NCI-H2227 treated with DMSO at 0.1 percent for 48 hours (cell line): ENCODE measurements at places on chromosomes 5 and 9.

GRCh38 chr9:118751077-118751847, 618.0 kb downstream of the BRINP1 start:
- DNase-seq = no peak

DNA sequence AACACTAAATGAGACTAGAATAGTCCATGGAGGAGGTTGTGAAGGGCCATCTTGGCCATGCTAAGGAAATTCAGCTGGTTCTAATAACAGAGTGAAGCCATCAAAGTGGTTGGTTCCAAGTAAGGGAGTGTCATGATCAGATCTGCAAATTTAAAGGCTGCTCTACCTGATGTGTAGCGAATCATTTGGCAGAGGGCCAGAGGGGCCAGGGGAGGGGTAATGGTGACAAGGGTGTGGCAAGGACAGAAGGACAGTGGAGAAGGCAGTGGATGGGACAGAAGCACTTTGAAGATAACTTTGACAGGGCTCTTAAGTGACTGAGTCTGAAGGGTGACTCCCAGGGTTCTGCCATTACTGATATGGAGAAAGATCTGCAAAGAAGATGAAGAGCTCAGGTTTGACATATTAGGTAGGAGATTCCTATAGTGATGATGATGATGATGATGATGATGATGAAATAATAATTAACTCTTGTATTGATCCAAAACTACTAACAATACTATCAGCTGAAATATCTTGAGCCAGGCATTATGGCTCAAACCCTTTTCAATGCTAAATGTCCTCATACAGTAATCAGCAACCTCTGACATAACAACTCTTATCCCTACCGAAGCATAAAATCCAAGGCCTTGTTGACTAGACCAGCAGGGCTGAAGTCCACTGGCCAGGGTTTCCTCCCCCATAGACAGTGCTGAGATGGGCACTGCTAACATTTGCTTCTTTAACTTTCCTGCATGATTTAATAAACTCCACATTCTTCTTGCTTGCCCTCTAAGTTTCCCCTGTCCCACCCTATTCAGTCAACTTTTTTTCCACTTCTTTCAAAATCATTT, 20.0 kb downstream of the KIAA1191 start:
- DNase-seq = no peak

- no peak for DNase-seq
Observed at GRCh38 chr5:136594416-136594815, 229.1 kb upstream of the TRPC7 start.

DNA sequence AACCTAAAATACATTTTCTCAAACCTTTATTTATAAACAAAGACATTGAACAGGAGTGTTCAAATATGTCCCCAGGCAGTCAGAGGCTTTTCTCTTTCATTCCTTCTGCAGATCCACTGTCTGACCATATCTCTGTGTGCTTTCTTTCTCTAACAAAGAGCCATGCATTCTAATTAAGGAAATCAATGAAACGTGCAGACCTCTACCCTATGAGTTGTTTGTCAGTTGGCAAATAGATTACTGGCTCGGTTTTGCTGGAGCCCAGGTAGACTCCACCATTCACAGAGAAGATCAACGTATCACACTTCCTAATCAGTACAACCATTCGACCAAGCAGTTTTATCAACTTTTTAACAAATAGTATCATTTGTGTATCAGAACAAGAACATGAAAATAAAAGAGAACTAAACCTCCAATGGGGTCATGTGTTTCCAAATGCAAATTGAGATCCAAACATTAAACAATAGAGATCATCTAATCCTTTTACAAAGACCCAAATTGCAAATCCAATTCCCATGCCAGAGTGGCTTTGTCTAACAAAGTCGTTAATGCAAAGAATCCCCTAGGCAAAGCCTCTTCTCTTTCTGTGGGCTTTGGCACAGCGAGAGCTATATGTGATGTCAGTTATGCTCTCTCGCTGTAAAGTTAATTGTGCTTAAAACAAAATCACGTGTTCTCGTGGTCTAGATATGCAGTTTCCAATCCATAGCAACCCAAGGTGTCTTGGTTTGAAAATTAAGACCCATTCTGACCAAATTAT, 16.8 kb downstream of the KLF4 start:
- no peak for DNase-seq

DNA sequence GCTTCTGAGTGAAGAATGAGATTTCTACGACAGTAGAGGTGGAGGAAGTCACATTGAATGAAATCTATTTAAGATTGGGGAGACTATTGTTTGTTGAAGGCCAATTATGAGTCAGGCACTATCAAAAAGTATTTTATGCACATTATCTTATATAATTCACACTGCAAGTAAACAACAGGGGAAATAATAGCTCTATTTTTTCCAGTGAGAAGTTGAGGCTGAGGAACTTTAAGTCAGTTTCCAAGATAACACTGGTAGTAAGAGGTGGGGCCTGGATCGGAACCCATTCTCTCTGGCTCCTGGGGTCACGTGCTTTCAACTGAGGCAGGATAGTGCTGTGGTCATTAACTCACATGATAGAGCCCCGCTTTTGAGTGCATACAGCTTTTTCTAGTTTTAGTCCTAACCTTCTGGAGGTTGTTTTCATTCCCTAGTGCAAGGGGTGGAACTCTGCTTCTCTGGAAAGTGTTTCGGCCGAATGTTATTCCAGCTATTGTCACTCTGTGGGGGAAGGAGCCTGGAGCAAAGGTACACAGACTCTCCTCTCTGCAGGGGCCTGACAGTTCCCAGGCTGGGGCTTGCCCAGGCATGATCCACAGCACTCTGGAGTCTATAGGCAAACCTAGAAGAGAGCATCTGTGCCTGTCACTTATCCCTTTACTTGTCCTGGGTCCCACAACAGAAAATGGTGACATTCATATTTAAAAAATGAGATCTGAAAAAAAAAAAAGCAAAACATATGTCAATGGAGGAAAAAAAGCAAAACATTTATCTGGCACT, 352.4 kb upstream of the ACTBL2 start:
- DNase-seq = no peak

DNA sequence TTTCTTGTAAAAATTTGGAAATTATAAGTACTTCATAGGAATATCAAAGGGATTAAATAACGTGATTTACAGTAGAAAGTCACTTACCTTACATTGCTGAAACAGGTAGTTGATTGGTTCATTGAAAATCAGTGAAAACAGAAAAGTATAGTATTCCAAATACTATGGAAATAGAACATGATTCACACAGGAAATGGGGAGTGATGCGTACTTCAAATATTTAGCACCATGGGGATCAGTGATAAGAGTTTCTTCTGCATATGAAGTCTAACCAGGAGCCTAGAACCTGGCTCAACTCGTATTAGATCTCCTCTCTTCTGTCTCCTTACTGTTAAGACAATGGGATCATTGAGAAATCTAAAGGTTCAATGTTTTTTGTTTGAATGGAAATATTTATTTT, 133.3 kb downstream of the FAM174A start:
- DNase-seq = no peak

- DNase-seq = no peak
Observed at GRCh38 chr5:112971276-112971675, 5.3 kb upstream of the DCP2 start.

DNA sequence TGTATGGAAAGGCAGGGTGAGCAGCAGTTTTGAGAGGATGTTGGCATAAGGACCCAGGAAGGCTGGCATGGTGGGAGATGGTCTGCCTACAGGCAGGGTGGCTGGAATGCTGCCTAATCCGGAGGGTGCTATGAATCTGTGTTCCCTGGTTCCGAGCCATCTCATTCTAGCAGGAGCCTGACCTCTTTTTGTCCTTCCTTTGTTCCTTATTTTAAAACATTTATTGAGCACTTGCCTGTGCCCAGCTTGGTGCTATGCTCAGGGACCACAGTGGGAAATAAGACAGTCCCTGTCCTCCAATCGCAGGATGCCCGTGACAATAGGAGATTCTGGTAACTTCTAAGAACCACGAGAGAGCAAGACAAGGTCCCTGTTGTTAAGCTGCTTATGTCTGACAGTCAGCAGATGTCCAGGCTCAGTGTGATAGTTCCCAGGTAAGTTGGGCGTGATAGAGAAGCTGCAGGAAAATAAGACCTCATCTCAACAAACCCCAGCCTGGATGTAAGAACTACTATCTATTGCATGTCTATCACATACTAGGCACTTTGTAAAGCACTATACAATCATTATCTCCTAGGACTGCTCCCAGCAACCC, 9.1 kb upstream of the ZBTB34 start:
- DNase-seq = no peak

GRCh38 chr5:88693071-88693932, 189.7 kb downstream of the MEF2C start:
- no peak for DNase-seq

DNA sequence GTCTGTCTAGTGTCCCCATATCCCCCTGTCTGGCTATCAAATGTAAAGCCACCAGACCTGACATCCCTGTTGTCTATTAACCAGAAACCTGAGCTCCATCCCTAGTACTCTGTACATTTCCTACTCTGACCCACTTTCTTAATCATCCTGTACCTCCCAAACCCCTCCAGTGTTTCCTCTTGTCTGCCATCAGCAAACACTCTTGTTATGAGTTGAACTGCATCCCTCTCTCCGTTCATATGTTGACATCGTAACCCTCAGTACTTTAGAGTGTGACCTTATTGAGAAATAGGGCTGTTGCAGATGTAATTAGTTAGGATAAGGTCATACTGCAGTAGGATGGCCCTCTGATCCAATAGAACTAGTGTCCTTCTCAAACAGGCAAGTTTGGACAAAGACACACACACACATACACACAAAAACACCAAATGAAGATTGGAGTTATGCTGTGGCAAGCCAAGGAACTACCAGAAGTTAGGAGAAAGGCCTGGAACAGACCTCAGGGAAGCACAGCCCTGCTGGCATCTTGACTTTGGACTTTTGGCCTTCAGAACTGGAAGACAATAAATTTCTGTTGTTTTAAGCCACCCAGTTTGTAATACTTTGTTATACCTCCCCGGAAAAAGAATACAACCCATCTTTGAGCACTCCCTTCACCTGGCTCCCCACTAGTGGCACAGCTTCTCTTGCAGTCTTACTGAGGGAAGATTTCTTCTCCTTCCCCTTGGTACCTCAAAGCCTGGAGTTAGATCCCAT, 180.0 kb upstream of the PTGER4 start:
- no peak for DNase-seq

- no peak for DNase-seq
Observed at GRCh38 chr5:56160723-56161438, 72.2 kb downstream of the ANKRD55 start.

GRCh38 chr5:124438026-124438902, 308.2 kb downstream of the ZNF608 start:
- no peak for DNase-seq

DNA sequence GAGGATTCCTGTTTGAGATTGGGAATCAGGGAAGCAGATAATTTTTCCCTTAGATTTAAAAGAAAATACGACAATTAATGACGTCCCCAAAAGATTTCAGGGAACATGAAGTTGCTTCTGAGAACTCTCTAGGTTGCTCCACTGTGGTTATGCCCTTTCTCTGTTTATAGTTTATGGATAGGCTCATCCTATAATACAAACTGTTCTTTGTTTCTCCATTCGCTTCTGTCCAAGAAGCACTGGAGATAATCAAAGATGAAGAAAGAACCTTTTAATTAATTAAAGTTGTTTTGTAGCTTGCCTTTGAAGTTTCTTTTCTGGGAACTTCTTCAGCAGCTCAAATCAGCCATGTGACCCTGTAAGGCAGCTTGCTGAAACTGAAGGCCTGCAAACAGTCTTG, 87.5 kb downstream of the CHSY3 start:
- DNase-seq = no peak

DNA sequence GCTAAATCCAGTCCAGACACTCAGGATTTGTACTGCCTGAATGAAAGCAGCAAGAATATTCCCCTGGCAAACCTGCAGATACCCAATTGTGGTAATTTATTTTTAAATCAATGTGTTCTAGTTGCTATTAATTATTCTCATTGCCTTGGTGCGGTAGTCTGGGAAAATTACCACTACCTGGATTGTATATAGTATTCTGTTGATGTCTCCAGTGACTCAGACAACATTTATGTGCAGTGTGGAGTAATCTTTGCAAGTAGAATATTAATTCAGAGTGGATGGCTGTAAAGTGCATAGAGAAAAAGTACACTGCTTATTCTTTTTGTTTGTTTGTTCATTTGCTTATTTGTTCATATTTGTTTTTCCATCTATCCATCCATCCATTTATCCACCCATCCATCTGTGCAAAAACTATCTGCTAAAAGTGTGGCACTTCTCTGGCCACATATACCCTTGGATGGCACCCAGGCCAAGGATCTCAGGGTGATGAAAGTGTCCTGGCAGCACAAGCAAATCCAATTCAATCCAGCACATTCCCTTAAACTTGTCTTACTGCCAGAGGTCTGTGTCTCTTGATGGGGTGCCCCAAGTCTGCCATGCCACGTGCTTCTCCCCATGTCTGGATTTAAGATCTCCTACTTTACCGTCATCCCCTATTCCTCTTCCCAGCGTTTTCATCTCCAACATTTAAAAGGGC, 41.3 kb downstream of the NTRK2 start:
- no peak for DNase-seq

DNA sequence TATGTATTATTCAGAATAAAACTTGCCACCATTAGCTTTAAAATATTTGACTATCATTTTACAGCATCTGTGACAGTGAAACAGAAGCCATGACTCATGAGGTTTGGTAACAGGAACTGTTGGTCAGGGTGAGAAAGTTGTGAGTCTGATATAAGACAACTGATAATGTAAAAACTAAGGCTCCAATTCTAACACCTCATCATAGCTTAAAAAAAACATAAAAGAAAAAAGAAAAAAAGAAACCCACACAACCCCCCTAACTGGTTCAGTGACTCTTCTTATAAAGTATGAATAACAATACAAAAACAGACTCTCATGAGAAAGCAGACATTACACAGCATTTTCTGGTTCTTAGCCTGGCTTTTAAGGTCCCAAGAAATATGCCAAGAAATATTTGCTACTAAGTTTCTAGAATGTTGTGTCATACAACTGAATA, 85.8 kb downstream of the MRPS27 start:
- no peak for DNase-seq

- no peak for DNase-seq
Observed at GRCh38 chr9:93523518-93524144, 52.8 kb upstream of the PHF2 start.

- no peak for DNase-seq
Observed at GRCh38 chr9:132164604-132165362, 2.9 kb downstream of the NTNG2 start.

GRCh38 chr9:122354536-122355199, 16.2 kb upstream of the PTGS1 start:
- no peak for DNase-seq

GRCh38 chr5:10360686-10361085, 7.2 kb downstream of the MARCHF6 start:
- no peak for DNase-seq

- no peak for DNase-seq
Observed at GRCh38 chr5:72129725-72130124, 22.4 kb downstream of the MAP1B start.

DNA sequence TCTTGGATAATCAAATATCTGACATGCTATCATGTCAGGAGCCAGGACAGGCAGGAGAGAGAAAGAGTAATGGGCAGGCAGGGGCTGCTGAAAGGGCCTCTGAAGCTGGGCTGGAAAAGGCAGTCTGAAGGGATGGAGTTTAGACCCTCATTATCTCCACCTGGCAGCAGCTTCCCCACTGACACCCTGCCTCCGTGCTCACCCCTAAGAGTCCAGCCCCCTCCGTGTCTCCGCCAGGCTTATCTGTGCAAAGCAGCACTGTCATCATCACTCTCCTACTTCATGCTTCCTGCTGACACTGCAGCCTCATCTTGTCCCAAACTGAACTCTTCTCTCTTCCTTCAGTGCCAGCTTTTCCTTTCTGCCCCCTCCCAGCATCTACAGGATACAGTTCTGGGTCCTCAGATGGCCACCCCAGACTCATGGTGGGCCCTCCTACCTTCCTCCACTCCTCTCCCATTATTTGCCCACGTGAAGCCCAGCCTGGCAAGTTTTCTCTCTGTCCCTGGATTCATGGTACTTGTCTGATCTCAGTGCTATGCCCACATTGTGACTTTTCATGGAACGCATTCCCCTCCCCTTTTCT, 70.9 kb upstream of the KLF9 start:
- DNase-seq = no peak
